ENCODE measurements at places on chromosomes 12 and 14.

DNA sequence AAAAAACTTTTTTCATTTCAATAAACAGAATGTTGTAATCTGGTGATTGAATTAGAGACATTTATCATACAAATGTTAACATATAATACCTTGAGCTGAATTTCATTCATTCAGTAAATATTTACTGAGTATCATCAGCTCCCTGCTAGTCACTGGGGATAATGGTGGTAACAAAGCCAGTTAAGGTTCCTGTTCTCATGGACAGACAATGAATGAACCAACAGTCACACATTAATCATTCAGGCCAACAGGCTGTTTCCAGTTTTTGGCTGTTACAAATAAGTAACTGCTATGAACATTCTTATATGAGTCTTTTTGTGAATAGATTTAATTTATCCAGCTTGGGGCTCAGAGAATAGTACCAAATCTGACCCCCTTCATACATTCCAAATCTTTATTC lies 13.5 kb downstream of the EXD2 start:
- no peak for DNase-seq

- DNase-seq = no peak
These were observed 774.7 kb downstream of the C12orf50 start for GRCh38 chr12:87254381-87255030.

- no peak for DNase-seq
These were observed 67.5 kb downstream of the SLC41A2 start for GRCh38 chr12:104890476-104891096.

GRCh38 chr14:100873096-100873482 lies 30.4 kb downstream of the RTL1 start:
- no peak for DNase-seq

DNA sequence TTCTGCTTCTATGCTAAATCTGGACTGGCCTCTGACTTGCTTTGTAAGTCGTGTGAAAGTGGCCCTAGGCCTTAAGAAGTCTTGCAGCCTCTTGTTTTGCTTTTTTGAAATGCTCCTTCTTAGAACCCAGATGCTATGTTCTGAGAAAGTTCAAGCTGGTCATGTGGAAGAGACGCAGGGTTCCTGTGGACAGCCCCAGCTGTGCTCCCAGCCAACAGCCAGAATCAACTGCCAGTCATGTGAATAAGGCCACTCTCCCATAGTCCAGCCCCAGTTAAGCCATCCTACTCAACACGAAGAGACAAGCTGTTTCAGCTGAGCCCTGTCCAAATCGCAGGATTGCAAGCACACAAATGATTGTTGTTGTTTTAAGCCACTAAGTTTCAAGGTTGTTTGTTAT lies 37.3 kb upstream of the TBPL2 start:
- DNase-seq = no peak

GRCh38 chr12:49838973-49839633 lies 3.8 kb downstream of the BCDIN3D start:
- DNase-seq = peak; percentile 13

DNA sequence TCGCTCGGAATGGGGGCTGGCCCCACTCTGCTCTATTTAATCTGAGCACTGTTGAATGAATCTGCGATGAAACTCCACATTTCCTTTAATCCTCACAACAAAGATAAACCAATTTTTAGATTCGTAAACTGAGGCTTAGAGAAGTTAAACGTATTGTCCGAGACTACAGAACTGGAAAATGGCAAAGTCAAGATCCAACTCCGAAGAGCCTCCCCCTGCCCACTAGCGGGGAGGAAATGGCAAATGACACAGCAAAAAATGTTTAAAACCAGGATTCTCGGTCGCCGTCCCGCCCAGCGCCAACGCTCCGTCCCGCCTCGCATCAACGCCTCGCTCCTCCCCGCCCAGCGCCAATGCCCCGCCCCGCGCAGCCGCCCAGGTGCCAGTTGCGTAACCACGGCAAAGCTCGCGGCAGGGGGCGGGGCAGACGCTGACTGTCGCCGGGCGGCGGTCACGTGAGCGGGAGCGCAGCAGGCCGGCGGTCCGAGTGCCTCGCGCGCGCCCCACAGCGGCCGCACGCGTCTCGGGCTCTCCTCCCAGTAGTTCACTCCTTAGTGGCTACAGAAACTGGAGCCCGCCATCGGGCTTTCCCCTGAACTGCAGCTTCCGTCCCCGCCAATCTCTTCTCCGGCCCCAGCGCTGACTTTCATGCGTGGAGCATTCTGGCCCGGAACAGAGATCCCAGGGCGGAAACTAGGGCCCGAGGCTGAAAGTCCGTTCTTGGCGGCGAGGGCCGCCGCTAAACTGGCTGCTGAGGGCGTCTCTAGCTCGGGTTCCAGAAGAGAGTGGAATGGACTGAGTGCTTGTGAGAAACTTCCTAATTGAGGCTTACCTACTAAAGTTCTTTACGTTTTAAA lies 13.6 kb upstream of the LRRC23 start:
- DNase-seq = peak; percentile 89

- no peak for DNase-seq
These were observed 235.9 kb upstream of the NOVA1 start for GRCh38 chr14:26833621-26834176.

DNA sequence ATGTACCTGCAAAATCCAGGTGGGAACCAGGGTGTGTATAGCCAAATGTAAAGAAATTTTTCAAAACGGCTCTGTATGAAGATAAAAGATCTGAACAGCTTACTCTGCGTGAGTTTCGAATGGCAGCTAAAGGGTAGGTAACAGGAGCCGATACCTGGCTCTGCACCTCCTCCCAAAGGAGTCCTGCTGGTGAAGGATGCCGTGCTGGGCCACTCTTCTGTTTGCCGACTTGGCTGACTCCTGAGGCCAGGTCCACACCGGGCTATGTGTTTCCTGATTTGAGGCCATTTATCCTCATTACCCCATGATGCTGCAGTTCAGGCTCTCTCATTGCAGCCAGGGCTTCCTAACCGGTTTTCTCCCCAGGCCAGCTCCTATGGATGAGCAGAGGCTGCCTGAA lies 244.6 kb downstream of the SLC41A2 start:
- DNase-seq = no peak

- DNase-seq = no peak
These were observed 21.8 kb downstream of the CAPS2 start for GRCh38 chr12:75308279-75308678.

- no peak for DNase-seq
These were observed 849 bp downstream of the KRT5 start for GRCh38 chr12:52519387-52519703.

DNA sequence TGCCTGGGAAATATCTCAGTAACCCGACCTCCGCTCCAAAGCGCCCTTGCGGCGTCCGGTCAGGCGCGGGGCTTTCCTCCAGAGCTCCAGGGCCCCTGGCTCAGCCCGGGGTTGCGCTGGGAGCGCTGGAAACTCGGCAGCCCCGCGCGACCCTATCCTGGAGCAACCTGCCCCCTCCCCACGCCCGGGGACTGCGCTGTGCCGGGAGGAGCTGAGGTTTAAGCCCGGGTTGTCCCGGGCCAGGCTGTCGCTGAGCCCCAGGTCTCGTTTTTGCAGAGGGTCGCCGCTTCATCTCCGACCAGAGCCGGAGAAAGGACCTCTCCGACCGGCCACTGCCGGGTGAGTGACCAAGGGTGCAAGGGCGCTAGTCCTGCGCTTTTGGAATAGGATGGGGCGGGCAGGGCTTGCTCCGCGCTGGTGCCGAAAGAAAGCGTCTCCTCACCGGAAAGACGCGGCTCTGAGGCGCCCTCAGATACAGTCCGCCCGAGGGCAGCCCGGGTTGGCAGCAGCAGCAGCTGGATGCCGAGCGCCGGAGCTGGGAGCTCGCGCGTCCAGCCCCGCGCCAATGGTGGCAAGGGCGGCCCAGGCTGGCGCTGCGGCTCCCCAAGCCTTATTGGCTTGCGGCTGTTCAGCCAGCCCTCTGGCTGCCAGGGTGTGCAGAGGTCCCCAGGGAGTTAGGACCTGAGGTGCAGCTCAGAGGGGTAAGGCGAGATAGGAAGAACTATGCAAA lies 1.5 kb downstream of the SPX start:
- DNase-seq = peak; percentile 89

GRCh38 chr14:89013098-89013504 lies 188.7 kb downstream of the TTC8 start:
- DNase-seq = no peak

GRCh38 chr14:104977681-104978653 lies at the start of gene AHNAK2:
AHNAK2 (minus strand) TSS chr14:104978374; CDS start chr14:104978237, 137 bp downstream.
- peak; percentile 68 for DNase-seq

- DNase-seq = no peak
These were observed 21.1 kb downstream of the CINP start for GRCh38 chr14:102341566-102341965.

DNA sequence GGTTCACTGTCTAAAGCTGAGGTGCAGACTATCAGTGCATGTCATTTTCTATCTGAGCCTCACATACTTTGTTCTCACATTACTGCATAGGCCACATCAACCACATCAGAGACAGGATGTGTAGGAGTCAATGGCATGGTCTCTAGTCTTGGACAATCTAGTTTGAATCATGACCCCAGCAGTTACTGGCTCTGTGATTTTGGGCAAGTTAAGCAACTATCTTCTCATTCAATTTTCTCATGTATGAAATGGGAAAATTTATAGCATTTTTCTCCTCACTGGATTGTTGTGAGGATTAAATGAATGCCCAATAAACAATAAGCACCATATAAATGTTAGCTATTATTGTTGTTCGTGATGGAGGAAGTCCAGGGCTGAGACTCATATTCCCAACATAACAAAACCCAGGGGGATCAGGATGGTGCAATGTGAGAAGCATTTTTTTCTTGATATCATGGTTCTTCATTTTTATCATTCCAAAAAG lies 432.6 kb downstream of the LRIG3 start:
- DNase-seq = peak; percentile 69

- no peak for DNase-seq
These were observed 43.7 kb downstream of the LTBP2 start for GRCh38 chr14:74568380-74568649.

- no peak for DNase-seq
These were observed 961.9 kb upstream of the TMEM132C start for GRCh38 chr12:127304751-127305725.

DNA sequence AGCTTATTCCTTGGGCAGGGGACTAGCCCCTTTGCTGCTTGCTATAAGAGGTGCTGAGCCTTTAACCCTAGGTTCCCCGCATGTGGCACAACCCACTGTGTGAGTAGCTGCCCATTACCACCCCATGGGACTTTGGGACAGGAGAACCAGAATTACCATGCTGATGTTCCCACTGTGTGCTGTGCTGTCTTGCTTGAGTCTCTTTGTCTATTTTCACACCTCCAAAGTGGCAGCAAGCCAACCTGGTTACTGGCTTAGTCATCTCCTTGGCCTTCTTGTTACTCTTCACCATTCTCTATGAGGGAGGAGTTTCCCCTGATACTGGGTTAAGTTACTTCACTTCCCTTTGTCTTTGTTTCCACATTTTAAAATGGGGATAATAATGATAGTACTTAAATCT lies 73.4 kb upstream of the ETV6 start:
- no peak for DNase-seq

DNA sequence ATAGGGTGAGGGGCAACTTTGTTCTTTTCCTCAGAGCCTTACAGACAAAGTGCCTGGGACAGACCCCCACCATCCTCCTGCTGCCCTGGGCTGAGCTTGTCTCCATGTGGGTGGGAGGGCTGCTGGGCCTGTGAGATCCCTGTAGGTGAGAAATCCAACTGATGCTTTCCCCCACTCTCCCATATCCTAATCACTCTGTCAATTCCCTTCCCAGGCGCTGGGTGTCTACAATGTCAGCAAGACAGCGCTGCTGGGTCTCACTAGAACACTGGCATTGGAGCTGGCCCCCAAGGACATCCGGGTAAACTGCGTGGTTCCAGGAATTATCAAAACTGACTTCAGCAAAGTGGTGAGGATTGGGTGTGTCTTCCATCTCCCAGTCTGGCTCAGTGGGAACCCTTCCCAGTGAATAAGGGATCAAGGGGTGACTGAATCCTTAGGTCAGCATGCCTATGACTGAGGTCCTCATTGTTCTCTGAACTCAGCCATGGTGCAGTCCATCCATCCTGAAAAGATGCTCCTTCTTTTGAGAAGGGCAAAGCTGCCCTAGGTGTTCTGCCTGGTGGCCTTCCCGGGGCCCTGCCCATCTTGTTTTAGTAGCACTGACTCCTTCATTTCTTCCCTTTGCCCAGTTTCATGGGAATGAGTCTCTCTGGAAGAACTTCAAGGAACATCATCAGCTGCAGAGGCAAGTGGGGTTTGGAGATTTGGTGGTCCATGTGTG lies 8.2 kb downstream of the DHRS2 start:
- no peak for DNase-seq

GRCh38 chr12:128444598-128444997 lies 177.6 kb downstream of the TMEM132C start:
- no peak for DNase-seq

- no peak for DNase-seq
These were observed 54.6 kb upstream of the ATXN7L3B start for GRCh38 chr12:74483057-74483456.

DNA sequence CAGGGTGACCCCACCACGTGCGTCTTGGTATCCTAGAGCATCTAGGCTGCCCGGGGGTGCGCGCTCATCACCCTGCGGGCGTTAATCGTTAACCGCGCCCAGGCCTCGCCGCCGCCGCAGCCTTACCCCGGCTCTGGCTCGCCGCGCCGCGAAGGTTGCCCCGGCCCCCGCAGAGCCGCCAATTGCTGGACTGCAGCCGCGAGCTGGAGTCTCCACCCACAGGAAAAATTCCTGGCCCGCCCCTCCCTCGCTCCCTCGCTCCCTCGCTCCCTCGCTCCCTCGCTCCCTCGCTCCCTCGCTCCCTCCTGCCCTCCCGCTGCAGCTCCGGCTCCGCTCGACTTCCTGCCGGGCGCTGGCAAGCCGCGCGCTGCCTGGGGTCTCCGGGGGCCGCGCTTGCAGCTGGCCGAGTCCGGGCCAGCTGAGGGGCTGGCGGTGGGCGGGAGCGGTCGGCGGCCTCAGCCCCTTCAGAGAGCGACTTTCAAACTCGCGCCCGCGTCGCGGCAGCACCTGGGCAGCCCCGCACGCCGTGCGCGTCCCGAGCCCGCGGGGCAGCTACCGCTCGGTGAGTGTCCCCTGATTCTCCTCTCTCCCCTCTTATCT lies at the start of gene PLEKHG3:
Gene PLEKHG3 (plus strand): TSS at position 282 of the 600 bp plus-strand sequence. CDS start 23,208 bp downstream, outside the sequence.
- peak; percentile 67 for DNase-seq

DNA sequence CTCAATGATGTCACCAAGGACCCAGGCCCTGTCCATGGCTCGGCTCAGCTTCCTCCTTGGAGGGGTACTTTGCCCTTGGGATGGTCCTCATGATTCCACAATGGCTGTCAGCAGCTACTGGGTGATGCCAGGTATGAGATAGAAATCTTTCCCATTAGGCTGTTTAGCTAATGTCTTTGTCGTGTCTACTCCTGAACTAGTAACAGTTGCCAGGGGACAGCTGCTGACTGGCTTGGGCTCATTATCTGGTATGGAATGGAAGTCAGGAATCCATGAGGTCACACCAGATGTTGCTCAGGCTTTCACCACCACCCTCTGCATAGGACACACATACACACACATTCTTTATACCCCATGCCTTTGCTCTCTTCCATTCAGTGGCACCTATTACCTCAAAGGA lies 9.2 kb downstream of the PRPH start:
- no peak for DNase-seq

GRCh38 chr12:52204095-52204930 lies 12.5 kb upstream of the KRT80 start:
- no peak for DNase-seq

DNA sequence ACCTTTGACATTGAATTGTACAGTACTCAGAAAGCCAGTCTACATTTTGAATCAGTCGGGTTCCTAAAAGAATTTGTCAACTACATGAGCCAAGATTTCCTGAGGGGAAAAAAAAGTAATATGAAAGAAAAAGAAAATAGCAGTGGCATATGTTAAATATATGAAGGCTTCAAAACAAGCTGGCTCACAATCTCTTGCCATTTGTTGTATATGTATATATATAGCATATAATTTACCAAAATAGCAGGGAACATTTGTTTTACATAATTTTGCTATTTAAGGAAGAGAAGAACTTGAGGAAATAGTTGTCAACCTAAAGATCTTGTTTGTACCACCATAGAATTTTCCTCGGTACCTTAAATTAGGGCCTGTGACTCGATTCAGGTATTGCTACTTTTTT lies 16.9 kb downstream of the SVOP start:
- no peak for DNase-seq

Measured in NCI-H526 treated with DMSO at 0.1 percent for 48 hours (cell line).